ENCODE measurements at places on chromosomes 7 and 10. TPM values are rescaled to one million over a fixed set of nuclear protein-coding genes. Genes with fewer than 3 reads are reported as not detected.

The ELOVL3 gene
- total RNA-seq, result not detected

The ATOH7 gene
- total RNA-seq, result not detected

The SMKR1 gene
- total RNA-seq, result not detected

The LRRC18 gene
- not detected for total RNA-seq

The DGKI gene
- total RNA-seq, result 0.14 TPM

The TFR2 gene
- 0.95 TPM for total RNA-seq

The ST8SIA6 gene
- 0.51 TPM for total RNA-seq

The SLC13A1 gene
- not detected for total RNA-seq

- DNase-seq, result no peak
Measured at GRCh38 chr7:7181519-7182155, 707 bp upstream of the C1GALT1 start.

GRCh38 chr7:117858712-117859111 is 14.5 kb downstream of the CTTNBP2 start:
- DNase-seq, result no peak

GRCh38 chr10:8405596-8405995 is 351.1 kb downstream of the GATA3 start:
- DNase-seq, result no peak

DNA sequence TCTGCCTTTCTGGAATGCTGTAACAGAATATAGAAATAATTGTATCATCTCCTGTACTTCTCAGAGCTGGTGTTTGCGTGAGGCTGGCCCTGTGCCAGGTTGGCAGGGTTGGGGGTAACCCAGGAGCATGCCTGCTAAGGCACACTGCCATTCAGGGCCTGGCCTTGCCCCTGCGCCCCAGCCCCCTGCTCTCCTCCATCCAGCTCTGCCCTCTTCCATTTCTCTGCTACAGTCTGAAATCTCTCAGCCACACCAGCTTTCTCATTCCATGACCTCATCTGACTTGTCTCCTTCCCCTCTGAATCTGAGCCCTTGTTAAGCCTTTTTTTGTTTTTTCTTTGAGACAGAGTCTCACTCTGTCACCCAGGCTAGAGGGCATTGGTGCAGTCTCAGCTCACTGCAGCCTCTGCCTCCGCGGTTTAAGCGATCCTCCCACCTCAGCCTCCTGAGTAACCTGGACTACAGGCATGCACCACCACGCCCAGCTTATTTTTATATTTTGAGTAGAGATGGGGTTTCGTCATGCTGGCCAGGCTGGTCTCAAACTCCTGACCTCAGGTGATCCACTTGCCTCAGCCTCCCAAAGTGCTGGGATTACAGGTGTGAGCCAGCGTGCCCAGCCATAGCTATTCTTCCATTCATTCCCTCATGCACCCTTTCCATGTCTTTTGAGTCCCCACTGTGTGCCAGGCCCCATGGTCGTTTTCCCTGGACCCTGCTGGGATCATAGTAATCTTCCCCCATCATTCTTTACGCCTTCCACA is 206.8 kb downstream of the CUX1 start:
- no peak for DNase-seq

- no peak for DNase-seq
Measured at GRCh38 chr7:90910136-90910535, 314.0 kb downstream of the CDK14 start.

DNA sequence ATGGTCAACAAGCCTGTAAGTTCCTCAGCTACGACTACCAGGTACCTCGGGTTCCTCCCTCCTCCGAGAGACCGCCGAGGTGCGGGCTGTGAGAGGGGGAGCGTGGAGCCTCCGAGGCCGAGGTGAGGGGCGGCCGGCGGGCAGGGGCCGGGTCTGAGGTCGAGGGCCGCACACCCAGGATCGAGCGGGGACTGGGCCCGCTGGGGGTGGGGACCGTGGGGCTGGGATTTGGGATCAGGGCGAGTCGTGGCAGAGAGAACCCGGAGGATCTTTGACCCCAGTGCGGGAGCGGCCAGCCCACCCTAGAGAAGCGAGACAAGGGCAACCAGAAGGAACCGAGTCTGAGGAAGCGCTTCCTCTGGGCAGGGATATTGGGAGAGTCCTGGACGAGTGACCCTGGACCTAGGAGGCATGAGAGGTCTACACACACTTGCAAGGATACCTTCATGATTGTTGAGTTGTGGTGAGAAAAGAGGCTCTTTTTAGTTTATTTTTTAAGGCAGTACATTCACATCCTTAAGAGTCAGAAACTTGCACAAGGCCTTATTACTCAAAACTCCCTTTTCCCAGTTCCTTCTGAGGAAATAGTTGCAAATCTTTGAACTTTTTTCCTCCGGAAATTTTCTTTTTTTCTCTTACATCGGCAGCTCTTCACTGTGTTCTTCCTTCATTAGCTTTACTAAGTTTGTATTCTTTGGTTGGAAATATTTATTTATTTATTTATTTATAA is 395 bp downstream of the ZNF487 start:
- peak; percentile 21 for DNase-seq

DNA sequence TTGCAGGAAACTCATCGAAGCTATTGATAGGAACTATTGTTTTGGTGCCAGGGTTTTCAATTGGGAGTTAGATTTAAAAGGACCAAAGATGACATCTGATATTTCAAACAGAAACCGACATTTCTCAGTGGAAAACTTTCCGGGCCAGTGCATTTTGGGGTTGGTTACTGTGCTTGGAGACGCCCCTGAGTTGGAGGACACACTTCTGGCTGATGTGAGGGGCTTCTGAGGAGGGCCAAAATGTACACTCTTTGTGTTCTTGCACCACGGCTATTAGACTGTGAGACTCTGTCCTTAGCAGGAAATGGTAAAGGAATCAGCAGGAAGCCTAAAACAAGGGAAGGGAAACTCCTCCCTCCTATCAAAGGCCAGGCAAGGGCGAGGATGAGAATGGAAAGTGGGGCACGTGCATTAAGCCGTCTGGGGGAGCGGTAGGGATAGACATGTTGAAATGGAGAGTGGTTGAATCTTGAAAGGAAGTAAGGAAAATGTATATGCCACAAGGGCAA is 1.8 kb upstream of the SRGN start:
- peak; percentile 80 for DNase-seq

- DNase-seq, result no peak
Measured at GRCh38 chr7:17247357-17247756, 51.1 kb upstream of the AHR start.

DNA sequence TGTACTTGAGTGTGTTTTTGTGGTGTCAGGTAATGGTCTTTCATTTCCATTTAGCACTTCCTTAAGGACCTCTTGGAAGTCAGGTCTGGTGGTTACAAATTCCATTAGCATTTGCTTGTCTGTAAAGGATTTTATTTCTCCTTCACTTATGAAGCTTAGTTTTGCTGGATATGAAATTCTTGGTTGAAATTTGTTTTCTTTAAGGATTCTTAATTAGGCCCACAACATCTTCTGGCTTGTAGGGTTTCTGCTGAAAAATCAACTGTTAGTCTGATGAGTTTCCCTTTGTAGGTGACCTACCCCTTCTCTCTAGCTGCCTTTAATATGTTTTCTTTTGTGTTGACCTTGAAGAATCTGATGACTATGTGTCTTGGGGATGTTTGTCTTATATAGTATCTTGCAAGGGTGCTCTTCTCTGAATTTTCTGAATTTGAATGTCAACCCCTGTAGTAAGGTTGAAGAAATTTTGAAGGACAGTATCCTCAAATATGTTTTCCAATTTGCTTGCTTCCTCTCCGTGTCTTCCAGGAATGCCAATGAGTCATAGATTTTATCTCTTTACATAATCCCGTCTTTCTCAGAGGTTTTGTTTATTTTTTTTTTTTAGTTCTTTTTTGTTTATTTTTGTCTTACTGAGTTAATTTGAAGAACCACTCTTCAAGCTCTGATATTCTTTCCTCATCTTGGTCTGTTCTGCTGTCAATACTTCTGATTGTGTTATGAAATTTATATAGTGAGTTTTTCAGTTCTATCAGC is 70.2 kb downstream of the SLC39A12 start:
- no peak for DNase-seq

DNA sequence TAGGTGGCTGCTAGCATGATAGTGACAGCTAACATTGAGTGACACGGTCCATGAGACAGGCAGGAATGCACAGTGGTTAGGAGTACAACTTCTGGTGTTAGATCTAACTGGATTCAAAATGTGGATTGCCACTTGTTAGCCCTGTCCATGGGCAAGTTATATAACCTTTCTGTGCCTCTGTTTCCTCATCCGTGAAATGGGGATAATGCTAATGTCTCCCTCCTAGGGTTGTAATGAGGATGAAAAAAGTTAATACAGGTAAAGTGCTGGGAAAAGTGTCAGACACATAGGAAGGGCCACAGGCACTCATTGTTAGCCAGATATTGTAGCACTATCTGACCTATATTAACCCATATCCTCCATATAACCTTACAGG is 41.8 kb downstream of the TACR2 start:
- no peak for DNase-seq

- DNase-seq, result no peak
Measured at GRCh38 chr7:130189343-130189742, 15.9 kb downstream of the TMEM209 start.

DNA sequence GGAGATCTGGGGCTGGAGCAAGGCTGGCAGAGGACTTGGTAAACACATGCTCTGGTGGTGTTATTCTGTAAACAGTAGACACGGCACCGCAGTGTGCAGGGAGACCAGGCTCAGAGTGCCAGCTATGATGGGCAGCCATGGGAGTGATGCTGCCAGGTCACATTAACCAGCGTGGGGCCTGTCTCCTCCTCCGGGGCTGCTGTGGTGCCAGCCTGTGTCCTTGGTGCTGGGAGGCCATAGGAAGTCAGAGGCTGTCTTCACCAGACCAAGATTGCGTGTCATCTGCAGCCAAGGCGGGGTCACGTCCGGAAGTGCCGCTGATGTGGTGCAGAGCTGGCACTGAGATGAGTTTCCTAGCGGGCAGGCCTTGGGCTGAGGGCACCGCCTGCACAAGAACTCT is 236.0 kb downstream of the GLRX3 start:
- DNase-seq, result no peak

DNA sequence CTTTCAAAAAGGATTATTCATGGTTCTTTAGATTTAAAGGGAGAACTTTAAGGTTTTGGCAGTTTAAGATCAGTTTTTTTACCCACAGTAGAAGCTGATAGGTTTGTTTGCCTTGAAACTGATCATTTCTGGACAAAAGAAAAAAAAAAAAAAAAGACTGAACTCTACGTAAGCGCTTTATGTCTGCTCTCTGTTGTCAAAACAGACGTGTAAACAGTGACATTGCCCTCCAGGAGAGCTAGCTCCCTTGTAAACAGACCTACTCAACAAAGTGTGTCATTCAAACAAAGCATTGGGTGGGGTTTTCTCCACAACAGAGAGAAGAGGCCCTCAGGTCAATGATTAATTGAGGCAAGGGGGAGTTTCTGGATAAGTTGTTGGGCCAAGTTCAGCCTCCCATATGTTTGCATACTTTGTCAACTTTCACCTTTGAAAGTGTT is 568.1 kb upstream of the LRRN3 start:
- no peak for DNase-seq

- DNase-seq, result no peak
Measured at GRCh38 chr10:114915294-114915693, 22.7 kb upstream of the TRUB1 start.

DNA sequence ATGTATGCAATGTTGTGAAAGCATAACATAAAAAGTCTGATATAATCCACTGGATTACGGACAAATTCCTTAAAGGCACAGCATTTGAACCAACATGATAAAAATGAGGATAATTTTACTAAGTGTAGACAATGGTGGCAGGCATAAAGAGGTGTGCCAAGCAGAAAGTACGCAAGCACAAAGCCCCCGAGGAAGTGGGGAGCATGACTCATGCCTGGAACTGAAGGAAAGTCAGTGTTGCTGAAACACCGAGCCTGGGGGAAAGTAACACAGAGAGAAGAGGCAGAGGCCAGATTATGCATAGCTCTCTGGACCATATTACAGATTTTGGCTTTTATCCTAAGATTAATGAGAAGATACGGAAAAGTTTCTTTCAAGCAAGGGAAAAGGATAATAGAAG is 490.0 kb upstream of the PHF14 start:
- no peak for DNase-seq

- no peak for DNase-seq
Measured at GRCh38 chr10:123854003-123854402, 37.6 kb downstream of the CPXM2 start.

DNA sequence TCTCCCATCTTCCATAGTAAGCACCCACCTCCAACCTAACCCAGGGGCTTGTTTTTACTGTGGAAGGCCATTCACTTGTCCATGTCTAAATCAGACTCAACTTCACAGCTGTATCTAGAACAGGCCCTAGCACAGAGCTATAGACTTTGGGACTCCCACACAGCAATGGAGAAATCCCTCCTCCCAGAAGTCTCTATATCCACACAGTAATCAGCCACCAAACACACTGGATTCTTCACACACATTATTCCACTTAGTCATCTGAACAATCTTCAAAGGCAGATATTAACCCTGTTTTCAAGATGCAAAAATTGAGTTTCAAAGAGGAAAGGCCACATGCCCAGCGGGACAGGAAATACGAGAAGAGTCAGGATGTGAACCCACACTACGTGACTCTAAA is 81.8 kb downstream of the MALSU1 start:
- no peak for DNase-seq

DNA sequence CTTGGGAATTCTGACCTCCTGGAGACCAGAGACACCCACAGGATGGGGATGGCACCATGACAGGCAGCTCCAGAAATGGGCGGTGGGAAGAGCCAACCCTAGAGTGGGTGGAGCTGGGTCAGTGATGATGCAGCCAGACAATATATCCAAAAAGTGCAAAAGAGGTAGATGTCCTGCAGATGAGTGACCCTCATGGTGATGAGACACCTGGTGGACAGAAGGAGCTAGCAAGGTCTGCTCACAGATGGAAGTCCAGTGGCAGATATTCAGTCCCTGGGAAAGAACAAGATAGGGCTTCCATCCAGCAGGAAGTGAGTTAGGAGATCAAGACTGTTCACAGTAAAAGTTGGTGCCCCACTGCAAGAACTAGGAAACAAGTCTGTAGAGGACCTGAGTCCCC is 19.2 kb upstream of the GRB10 start:
- DNase-seq, result no peak

DNA sequence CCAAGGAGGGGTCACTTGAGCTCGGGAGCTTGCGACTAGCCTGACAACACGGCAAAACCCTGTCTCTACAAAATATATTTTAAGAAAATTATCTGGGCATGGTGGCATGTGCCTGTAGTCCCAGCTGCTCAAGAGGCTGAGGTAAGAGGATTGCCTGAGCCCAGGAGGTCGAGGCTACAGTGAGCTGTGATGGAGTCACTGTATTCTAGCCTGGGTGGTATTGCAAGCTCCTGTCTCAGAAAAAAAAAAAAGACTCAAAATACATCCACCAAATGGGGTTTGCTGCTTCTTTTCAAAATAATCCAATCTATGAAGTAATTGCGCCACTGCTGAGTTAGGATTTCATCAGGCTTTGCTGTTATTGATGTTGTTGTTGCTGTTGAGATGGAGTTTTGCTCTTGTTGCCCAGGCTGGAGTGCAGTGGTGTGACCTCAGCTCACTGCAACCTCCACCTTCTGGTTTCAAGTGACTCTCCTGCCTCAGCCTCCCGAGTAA is 11.1 kb upstream of the VIM start:
- DNase-seq, result no peak

GRCh38 chr7:45082031-45082830 is 6.5 kb downstream of the NACAD start:
- DNase-seq, result no peak

GRCh38 chr10:98533746-98534445 is 87.2 kb upstream of the HPS1 start:
- DNase-seq, result no peak

- peak; percentile 87 for DNase-seq
Measured at GRCh38 chr10:103197174-103197573, 4.1 kb upstream of the NT5C2 start.
